T-helper 17 cell (primary cell): ENCODE measurements at places on chromosomes 11 and 22. TPM values are rescaled to one million over a fixed set of nuclear protein-coding genes. Genes with fewer than 3 reads are reported as not detected.

DNA sequence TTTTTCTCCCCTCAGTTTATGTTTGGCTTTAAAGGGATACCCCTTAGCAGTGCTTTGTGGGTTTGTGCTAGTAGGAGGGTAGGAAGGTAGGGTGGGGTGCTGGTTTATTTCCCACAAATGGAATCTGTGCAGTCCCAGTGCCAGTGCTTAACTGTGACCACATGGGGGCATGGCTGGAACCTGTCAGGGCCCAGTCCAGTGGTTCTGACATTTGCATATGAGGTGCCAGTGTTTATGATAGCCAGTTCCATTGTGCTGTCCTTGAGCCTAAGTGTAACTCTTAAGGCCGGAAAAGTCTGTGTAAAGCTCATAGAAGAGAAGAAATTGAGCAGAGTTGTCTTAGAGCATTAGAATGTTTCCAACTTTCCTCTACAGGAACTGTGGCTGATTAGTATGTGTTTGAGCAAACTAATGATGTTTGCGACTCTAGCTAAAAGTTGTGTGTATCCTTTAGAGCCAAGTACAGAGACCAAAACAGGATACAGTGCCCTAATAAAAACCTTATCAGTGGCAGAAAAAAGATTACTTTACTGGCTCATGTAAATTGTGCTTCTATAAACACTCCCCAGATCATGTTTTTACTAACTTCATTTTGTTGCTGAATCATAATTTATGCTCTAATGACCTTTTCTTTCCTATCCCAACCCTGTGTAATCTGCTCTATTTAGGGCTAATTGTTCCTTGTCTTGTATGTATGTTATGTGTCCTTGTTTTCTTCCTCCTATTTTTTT lies 38.1 kb downstream of the DIXDC1 start:
- DNase-seq: no peak

CBLIF gene
- total RNA-seq: not detected

GRCh38 chr11:64911142-64911541 lies 5.9 kb downstream of the ATG2A start:
- DNase-seq: no peak

LRRC56 gene
- 5.8 TPM for total RNA-seq

DNA sequence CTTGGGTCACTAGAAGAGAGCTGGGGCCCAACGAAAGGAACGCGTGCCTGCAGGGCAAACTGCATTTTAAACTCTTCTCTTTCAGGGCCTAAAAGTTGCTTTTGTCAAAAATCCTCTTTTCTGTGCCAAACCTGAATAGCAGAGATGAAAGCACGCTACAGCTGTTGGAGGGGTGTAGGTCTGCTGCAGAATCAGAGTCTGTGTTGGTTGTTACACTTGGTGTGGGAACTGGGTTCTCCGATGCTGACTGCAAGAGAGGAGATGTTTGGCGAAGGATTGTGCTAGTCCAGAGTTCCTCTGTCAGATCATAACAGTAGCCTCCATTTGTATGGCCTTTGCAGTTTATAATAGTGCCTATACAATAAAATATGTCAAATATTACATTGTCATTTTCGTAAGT lies 41.8 kb downstream of the BARX2 start:
- no peak for DNase-seq

GAL3ST3 gene
- total RNA-seq: not detected

C11orf42 gene
- not detected for total RNA-seq

- DNase-seq: no peak
Observed at GRCh38 chr11:68269414-68270081, 2.2 kb downstream of the C11orf24 start.

DNA sequence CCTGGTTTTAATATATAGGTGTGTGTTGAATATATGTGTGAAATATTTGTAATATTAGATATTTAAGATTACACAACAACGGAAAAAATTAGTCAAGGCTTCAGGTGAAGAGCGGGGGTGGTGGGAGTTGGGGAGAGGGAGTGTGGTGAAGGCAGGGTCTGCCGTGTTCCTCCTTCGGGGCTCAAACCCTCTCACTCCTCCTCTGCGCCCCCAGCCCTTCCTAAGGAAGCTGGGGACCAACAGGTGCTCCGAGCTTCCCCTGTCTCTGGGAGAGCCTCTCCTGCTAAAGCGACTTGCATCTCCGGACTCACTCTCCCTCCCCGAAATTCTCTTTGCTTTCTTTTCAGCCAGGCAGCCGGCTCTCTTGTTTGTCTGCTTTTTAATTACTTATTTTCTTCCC lies 960 bp upstream of the CADM1 start:
- DNase-seq: no peak

DNA sequence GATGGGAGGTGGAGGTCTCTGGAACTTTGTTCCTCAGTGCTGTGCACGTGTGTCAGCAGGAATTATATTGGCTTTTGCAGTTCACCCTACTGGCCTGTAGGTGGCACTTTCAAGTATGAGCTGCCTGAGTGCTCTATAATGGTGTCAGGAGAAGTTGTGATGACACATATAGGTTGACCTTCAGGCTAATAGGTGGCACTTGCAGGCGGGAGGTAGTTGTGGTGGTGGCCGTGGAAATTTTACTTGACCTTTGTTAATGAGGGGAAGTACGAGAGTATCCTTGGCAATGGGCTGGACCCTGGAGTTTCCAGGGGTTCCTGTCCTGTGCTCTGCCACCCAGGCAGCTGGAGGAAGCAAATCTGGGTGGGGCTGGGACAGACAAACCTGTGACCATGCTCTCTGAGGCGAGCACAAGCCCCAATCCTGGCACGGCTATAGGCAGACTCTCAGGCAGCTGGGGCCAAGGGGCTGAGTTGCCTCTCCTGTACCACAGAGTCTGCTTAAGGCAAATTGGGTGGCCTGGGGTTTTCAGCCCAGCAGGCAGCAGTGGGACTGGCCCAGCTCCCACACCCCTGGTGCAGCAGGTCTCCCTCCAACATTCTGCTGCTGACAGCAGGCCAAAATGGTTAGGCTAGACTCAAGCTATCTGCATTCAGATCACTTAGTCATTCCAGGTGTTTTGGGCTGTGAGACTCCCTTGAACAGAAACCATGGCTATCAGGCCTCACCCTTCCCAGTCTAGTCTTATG lies 147.5 kb upstream of the CTSC start:
- peak; percentile 6 for DNase-seq

DNA sequence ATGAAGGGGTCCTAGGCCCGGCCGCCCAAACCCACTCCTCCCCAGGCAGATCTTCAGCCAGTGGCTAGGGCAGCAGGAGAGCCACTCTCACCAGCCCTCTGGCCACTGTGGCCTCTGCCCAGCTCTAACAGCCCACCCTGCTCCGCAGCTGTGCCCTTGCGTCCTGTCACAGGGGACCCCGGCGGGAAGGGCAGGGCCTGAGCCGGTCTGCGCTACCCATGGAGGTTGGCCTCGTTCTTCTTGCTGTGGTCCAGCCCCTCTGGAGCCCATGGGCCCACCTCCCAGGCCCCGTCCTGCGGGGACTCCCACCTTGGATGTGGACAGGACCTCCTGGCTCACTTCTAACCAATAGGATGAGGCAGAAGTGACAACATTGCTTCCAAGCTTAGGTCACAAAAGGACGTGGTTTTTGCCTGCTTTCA lies 38.3 kb upstream of the TH start:
- peak; percentile 3 for DNase-seq

DNA sequence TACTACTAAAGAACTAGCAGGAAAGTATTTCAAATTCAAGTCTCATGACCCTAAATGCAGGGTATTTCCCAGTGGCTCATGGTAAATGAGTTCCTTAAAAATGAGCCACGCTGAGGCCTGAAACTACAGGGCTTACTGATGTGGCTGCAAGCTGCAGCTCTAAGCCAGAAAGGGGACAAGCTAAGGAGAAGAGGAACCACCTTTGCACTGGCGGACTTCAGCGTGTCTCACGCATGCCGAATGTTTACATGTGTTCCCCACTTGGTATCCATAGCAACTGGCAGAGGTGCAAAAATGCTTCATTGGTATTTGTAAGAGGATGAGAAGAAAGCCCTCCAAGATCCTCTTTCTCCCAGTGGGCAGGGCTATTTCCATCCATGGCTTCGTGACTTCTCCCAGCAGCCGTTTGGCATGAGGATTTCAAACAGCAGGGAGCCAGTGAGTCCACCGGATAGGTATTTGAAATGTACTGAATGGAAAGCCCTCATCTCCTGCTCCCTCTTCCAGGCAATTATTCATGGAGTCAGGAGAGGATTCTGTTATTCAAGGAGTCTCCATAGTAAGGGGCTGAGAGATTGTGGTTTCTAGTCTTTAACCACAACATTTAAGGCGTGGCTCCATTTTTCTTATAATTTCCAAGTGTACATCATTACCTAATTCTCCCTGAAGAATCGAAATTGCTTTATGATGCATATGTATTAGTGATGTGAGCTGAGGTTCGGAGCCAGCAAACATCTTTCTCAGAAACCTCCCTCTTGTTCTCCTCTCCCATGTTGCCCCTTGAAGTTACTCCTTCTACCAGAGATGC lies 55.3 kb upstream of the CD44 start:
- DNase-seq: peak; percentile 26

DNA sequence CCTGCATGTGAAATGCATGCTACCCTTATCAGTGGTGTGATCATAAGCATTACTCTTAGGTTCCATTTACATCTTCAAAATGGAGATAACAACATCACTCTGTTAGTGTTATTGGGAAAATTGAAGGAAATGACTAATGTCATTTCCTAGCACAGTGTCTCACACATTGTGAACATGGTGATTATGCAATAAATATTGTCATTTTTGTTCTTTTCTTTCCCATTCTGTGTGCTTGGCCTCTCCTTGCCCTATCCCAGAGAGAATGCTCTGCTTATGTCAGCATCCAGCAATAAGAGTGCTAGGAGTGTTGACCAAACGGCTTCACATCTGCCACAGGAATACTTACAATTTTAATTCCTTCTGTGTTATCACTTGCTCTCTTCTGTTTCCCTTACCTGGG lies 1024.1 kb upstream of the CCDC90B start:
- DNase-seq: no peak

CCDC89 gene
- 0.27 TPM for total RNA-seq

DNA sequence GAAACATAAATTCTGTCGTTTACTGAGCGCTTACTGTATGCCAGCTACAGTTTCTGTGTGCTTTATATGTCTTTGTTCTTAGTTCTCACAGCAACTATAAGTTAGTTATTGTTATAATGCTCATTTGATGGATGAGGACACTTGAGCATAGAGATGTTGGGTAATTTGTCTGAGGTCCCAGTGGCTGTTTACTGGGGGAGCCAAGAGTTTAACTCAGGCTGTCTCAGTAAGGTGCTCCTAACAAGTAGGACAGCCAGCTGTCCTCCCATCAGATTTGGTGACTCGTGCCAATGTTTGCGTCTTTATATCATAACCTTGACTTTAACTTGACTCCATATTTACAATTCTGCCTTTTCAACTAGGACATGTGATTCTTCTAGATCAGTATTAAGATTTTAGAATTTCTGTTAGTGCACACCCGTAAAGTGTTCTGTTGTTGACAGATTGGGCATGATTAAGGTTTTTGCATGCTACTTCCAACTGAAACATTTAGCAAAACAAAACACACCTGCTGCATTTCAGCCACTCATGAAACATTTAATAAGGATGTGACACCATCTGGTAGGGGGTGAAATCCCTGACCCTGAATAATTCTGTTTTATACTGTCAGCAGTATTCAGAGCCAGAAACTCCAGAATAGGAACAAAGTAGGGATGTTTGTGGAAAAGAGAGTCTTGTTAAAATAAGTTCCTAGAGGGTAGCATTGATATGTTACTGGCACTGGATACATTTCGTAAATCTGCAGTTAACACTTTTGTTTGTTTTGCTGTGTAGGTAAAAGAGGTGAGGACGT lies 1.9 kb downstream of the REXO2 start:
- DNase-seq: no peak

ANKK1 gene
- 2.0 TPM for total RNA-seq

- DNase-seq: no peak
Observed at GRCh38 chr22:37089434-37089833, 20.1 kb downstream of the TMPRSS6 start.

DNA sequence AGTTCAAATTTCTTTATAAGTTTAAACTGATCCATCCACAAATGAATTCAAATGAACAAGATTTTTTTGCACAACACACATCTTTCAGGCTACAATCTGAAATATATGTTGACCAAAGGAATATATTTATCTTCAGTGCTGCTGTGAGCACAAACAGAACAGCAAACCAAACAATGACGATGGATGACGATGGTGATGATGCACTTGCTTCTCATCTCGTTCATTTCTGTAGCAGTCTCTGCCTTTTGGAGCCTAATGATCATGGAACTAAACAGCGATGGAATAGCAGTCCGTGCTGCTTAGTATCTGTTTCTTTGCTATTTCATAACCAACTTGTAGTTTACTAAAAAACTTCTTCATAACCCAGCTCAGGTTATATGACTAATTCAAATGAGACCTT lies 220.7 kb upstream of the BLID start:
- no peak for DNase-seq

DNA sequence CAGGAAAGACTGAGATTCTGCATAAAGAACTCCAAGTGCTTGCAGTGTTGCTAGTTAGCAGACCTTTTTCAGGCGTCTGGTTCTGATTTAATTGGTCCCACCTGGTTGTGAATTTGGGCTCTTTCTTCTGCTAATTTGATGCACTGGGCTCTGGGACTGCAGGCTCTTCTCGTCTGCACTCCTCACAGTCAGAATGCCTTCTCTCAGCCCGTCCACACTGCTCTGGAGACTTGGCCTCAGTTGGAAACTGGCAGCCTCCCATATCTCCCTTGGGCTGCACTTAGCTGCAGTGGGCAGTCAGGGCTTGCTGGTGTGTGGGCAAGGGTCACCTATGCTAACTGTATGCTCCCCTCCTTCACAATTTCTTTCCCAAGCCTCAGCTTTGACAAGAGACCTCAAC lies 1.5 kb downstream of the TRIM6 start:
- no peak for DNase-seq

GRCh38 chr11:30485222-30485621 lies 100.9 kb downstream of the MPPED2 start:
- DNase-seq: no peak

- DNase-seq: no peak
Observed at GRCh38 chr11:70578831-70579230, 180.5 kb downstream of the CTTN start.
